ENCODE measurements at places on chromosomes 7 and 10.

GRCh38 chr7:40784176-40784575 lies 649.4 kb downstream of the SUGCT start:
- no peak for DNase-seq

DNA sequence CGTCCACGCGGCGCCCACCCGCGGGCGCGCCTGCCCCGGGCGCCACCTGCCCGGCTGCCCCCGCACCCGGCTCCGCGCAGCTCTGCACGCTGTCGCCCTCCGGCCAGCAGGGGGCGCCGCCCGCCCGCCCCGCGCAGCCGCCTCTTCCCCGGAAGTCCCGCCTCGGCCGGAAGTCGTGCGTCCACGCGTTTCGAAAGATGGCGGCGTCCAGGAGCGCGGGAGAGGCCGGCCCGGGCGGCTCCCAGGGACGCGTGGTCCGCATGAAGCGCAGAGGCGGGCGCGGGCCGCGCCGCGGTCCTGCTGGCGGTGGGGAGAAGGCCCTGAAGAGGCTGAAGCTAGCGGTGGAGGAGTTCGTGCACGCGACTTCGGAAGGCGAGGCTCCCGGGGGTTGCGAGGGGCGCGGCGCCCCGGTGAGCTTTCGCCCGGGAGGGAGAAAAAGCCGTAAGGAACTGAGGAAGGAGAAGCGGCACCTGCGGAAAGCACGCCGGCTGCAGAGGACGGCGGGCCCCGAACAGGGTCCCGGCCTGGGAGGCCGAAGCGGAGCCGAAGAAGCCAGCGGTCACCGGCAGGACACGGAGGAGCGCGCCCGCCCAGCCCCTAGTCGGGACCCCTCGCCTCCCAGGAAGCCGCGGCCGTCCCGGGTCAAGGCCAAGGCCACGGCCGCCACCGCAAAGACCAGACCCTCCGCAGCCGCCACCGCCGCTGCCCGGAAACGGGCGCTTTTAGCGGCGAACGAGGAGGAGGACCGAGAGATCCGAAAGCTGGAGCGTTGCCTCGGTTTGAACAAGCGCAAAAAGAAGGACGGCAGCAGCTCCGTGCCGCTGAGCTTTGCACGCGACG lies at the start of gene NOM1:
Gene NOM1 (plus strand): TSS at position 172 of the 840 bp plus-strand sequence. CDS start 26 bp downstream, at position 198.
- peak; percentile 46 for DNase-seq

DNA sequence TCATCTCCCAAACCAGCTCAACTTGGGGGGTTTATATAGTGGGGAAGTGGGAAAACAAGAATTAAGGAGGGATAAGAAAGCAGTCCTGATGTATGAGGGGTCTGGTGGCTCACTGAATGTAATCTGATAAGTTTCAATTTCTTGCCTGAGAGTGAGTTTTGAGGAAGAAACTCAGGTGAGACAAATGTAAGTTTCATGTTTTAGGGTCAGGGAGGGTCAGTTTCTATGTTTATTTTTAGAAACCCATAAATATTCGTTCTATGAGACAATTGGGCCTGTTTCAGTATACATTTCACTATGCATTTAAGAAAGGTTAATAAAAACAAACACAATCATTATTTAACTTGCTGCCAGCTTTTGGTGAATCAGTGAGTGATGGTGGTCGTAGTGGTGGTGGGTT lies 128.0 kb upstream of the MBL2 start:
- no peak for DNase-seq

DNA sequence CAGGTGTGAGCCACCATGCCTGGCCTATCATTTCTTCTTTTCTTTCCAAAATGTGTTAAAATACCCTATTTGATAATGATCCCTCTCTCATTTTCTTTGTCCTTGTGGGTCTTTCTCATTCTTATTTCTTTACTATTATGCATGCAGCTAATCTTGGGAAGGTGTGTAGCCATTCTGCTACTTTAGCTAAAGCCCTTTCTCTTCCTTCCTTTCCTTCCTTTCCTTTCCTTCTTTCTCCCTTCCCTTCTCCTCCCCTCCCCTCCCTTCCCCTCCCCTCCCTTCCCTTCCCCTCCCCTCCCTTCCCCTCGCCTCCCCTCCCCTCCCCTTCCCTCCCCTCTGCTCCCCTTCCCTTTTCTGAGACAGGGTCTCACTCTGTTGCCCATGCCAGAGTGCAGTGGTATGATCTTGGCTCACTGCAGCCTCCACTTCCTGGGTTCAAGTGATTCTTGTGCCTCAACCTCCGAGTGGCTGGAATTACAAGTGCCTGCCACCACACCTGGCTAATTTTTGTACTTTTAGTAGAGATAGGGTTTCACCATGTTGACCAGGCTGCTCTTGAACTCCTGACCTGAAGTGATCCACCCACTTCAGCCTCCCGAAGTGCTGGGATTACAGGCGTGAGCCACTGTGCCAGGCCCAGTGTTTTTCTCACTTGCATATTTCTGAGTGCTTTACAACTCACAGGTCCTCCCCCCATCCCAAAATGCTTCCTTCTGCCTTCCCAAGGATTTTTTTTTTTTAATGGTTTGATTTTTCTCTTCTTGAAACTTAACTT lies 42.3 kb downstream of the HIP1 start:
- DNase-seq: no peak

- DNase-seq: no peak
Observed at GRCh38 chr7:69577221-69577620, 21.1 kb upstream of the AUTS2 start.
